CD4-positive, alpha-beta T cell (primary cell): ENCODE measurements at places on chromosomes 7 and 10. TPM values are rescaled to one million over a fixed set of nuclear protein-coding genes. Genes with fewer than 3 reads are reported as not detected.

DNA sequence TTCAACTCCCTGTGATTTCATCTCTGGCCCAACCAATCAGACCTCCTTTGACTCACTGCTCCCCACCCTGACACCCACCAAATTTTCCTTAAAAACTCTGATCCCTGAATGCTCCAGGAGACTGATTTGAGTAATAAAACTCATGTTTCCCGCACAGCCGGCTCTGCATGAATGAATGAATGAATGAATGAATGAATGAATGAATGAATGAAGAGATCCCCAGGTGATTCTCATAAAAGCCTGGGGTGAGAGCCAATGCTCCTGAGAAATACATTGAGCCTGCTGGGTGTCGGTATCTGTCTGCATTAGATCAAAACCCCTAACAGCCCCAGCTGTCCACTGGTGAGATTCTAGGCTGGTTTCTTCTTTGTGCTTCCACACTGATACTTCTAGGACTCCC is 58.7 kb downstream of the HTR7 start:
- no peak overlapping the region for H3K27ac ChIP-seq
- no peaks in the 10 kb centered on the region for H3K27me3 ChIP-seq
- H3K4me1 ChIP-seq, result no peaks in the 10 kb centered on the region
- H3K36me3 ChIP-seq, result no peaks in the 10 kb centered on the region
- no peak for DNase-seq

- H3K27me3 ChIP-seq, result no peaks in the 10 kb centered on the region
- H3K36me3 ChIP-seq, result no peaks in the 10 kb centered on the region
- no peak overlapping the region for H3K4me3 ChIP-seq
Observed at GRCh38 chr10:24437302-24437701, 228.4 kb downstream of the KIAA1217 start.

DNA sequence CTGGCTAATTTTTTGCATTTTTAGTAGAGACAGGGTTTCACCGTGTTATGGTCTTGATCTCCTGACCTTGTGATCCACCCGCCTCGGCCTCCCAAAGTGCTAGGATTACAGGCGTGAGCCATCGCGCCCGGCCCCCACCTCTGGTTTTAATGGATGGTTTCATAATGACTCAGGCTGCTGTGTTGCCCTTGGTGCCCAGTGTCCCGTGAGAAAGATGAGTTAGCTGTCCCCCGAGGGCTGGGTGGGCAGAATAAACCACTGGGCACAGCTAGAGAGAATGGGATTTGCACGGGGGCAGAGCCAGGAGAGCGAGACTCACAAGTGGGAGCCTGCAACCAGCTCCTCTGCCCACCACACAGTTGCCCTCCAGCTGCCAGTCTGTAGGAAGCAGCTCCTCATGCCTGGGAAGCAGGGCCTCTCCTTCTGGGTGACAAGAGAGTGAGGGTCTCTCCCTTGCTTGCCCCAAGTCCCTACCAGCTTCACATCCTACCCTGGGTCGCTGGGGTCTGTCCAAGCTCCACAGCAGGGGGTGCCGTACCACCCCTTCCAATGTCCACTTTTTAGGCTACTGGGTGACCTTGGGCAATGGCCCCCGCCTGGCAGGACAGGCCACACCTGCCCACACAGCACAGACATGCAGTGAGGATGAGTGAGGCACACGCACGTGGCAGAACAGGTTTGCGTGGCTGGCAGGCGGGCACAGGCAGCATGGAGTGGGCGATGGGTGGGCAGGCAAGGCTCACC is 16.1 kb upstream of the NDST2 start:
- no peaks in the 10 kb centered on the region for H3K27me3 ChIP-seq
- no peak for DNase-seq
- peaks cover 70% of the 10 kb centered on the region for H3K36me3 ChIP-seq
- no peak overlapping the region for H3K4me3 ChIP-seq
- H3K27ac ChIP-seq, result no peak overlapping the region
- H3K4me1 ChIP-seq, result no peaks in the 10 kb centered on the region

GRCh38 chr7:45881759-45882464 is 6.4 kb upstream of the IGFBP1 start:
- H3K36me3 ChIP-seq, result no peaks in the 10 kb centered on the region
- H3K27me3 ChIP-seq, result peaks cover 11% of the 10 kb centered on the region
- H3K4me3 ChIP-seq, result no peak overlapping the region
- no peak for DNase-seq
- no peak overlapping the region for H3K27ac ChIP-seq
- H3K4me1 ChIP-seq, result no peaks in the 10 kb centered on the region

GRCh38 chr7:130823060-130823459 is 89.1 kb upstream of the KLF14 start:
- no peaks in the 10 kb centered on the region for H3K36me3 ChIP-seq
- H3K27ac ChIP-seq, result no peak overlapping the region
- no peaks in the 10 kb centered on the region for H3K27me3 ChIP-seq
- DNase-seq, result no peak
- no peaks in the 10 kb centered on the region for H3K4me1 ChIP-seq
- H3K4me3 ChIP-seq, result no peak overlapping the region

GRCh38 chr7:56026538-56026937 is 24.7 kb downstream of the PSPH start:
- no peak for DNase-seq
- no peak overlapping the region for H3K4me3 ChIP-seq
- H3K36me3 ChIP-seq, result no peaks in the 10 kb centered on the region
- H3K4me1 ChIP-seq, result no peaks in the 10 kb centered on the region

GRCh38 chr10:124174071-124174566 is 80.7 kb upstream of the CHST15 start:
- no peak overlapping the region for H3K4me3 ChIP-seq
- DNase-seq, result no peak
- H3K4me1 ChIP-seq, result no peaks in the 10 kb centered on the region
- H3K27ac ChIP-seq, result no peak overlapping the region
- no peaks in the 10 kb centered on the region for H3K27me3 ChIP-seq
- no peaks in the 10 kb centered on the region for H3K36me3 ChIP-seq

GRCh38 chr7:27160145-27160545 is 3.7 kb upstream of the HOXA7 start:
- H3K4me3 ChIP-seq, result peak overlapping the region; percentile 60
- no peak overlapping the region for H3K27ac ChIP-seq
- peaks cover 57% of the 10 kb centered on the region for H3K4me1 ChIP-seq

SLC39A12 gene
- total RNA-seq, result not detected

IGFBP1 gene
- total RNA-seq, result not detected

TYW1 gene
- total RNA-seq, result 22.9 TPM

FZD8 gene
- total RNA-seq, result 2.1 TPM
